ENCODE measurements at places on chromosomes 5 and 9.

DNA sequence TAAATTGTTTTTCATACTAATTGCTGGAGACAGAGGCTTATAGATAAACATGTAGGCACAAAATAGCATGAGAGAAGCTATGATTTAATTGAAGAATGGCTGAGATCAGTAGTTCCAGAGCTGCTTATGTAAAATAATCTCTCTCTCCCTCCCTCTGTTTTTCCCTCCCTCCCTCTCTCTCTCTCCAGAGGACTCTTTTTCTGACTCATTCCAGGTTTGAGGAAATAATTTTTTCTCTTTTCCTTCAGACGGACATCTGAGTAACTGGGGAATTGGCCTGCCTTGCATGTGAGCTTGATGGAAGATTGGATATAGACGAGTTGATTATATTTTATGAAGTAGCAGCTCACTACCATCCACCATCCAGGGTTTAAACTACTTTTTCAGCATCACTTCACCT lies 35.5 kb downstream of the KCTD16 start:
- DNase-seq: peak; percentile 36

GRCh38 chr5:12413585-12413984 lies 509.3 kb upstream of the CTNND2 start:
- DNase-seq: no peak

DNA sequence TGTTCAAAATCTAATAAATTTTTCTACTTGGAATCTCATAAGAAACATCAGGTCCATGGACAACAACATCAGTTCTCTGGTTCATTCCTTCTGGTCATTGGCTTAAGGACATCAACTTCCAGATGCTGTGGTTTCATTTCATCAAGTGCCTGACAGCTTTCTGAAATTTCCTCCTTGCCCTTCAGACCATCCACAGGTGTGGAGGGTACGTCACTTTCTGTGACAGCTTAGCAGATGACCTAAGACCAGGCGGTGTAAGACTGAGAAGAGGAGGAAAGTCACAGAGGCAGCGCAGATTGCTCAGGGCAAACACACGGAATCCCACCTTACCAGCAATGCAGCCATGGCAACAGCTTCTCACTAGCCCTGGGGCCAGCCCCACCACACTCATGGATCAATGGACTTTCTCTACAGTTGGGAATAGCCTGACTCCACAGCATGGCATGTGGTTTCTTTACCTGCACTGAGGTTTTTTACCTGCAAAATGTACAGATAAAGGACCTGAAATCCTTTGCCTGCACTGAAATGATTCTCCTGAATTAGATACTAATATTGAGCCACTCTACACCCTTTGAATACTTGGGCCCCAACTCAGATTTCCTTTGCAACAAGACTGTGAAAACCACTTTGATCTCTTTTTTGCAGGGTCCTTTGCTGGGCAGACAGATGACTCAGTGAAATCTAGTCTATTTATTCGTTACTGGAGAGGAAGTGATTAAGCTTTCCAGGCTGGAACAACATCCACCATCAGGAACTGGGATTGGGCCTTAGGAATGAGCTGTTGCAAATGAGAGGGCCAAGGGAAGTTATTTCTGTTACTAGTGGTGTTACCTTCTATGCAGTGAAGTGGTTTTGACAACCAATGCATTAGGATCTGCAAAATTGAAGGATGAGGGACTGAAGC lies 26.9 kb downstream of the TICAM2 start:
- peak; percentile 86 for DNase-seq

- peak; percentile 4 for DNase-seq
Observed at GRCh38 chr9:105355781-105356180, 92.1 kb upstream of the FSD1L start.

DNA sequence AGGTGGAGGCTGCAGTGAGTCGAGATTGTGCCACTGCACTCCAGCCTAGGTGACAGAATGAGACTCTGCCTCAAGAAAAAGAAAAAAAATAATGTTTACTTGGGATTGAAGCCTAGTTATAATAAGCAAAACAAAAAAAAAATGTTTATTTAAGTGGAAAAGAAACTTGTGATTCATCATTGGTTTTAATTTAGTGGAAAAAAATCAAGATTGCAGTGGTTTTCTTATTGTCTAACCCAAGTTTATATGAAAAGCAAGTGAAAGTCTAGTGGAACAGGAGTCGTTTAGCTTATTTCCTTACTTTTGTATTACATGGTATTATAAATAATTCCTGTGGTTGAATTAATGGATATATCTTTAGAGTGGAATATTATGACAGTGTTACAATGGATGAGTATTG lies 8.4 kb downstream of the CNOT8 start:
- DNase-seq: no peak

DNA sequence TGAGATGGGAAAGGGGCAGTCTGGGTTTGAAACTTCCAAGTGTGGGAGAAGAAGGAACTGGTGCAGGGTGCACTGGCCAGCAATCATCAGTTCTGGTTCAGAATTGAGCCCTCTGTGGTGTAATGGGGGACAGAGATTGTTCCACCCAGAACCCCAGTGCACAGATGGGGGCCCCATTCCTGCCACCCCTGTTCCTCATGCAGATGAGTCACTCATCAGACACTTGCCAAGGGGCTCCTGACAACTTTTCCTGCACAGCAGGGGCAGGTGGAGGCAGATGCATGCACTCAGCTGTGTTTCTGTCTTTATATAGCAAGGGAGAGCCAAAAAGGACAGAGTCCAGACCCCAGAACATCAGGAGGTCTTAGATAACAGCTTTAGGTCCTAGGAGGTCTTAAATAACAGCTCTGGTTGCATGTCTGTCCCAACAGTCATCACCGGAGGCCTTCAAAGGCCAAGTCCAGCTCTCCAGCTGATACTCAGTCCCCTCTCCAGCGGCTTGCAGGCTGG lies 252.9 kb downstream of the HSPA4 start:
- DNase-seq: no peak

DNA sequence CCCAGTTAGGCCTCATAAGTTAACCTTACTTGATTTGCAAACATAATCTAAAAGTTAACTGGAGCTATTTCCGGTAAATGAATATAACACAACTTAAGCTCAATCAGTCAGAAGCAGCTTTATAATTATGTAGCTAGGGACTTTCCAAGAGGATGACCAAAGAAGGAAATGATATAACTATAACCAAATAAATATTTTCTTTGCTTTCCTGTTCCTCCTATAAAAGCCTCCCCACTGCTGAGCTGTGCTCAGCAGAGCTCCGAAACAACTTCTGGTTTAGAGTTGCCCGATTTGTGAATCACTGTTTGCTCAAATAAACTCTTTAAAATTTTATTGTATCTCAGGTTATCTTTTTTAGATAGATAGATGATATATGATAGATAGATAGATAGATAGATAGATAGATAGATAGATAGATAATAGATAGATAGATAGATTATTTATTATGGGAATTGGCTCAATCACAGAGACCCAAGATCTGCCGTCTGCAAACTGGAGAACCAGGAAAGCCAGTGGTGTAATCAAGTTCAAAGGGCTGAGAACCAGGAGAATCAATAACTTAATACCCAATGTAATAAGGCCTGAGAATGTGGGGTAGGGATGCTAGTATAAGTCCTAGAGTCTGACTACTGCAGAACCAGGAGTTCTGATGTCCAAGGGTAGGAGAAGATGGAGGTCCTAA lies 19.3 kb upstream of the TMEM161B start:
- no peak for DNase-seq

GRCh38 chr9:89871871-89872331 lies 267.1 kb downstream of the GADD45G start:
- DNase-seq: no peak

All from fibroblast of skin of right biceps (primary cell).